CD4-positive, CD25-positive, alpha-beta regulatory T cell (primary cell): ENCODE measurements at places on chromosomes 16 and 17. TPM values are rescaled to one million over a fixed set of nuclear protein-coding genes. Genes with fewer than 3 reads are reported as not detected.
A peak's percentile ranks its signal among the peaks of the same experiment; 100 is the strongest.

Gene TEKT5
- not detected for total RNA-seq

GRCh38 chr17:29617481-29618271 lies 5.0 kb downstream of the CORO6 start:
- DNase-seq: peak; percentile 82

DNA sequence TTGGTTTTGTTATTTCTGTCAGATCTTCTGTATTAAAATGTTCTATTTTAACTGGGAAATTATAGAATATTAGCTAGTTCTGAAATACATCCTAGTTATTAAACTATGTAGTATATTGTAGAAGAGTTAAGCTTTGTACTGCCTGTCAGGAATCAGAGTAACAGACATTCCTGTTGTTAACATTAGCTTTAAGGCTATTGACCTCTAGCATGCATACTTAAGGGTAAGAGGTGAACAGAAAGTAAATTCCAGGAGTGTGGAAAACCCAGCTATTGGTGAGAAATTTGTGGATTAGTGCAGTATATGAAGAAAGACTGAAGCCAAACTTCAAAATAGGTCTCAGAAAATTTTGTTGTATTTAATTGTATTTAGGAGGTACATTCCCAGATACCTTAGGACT lies 111.3 kb downstream of the CHD9 start:
- no peak for DNase-seq

GRCh38 chr16:47258874-47259461 lies 115.2 kb upstream of the NETO2 start:
- peak; percentile 47 for DNase-seq

- no peak for DNase-seq
Observed at GRCh38 chr17:76147211-76148014, 6.4 kb upstream of the FOXJ1 start.

GRCh38 chr16:88074041-88074440 lies 122.8 kb downstream of the BANP start:
- DNase-seq: no peak

DNA sequence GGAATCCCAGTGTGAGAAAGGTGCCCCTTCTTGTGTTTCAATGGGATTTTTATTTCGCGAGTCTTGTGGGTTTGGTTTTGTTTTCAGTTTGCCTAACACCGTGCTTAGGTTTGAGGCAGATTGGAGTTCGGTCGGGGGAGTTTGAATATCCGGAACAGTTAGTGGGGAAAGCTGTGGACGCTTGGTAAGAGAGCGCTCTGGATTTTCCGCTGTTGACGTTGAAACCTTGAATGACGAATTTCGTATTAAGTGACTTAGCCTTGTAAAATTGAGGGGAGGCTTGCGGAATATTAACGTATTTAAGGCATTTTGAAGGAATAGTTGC lies 567 bp downstream of the UBB start:
- no peak for DNase-seq

Gene KRTAP1-1
- total RNA-seq: not detected

GRCh38 chr16:30068333-30068732 lies 2.8 kb downstream of the ALDOA start:
- no peak for DNase-seq

Gene FNDC8
- total RNA-seq: not detected

- DNase-seq: no peak
Observed at GRCh38 chr17:41986634-41987033, 20.0 kb downstream of the CNP start.

Gene LPO
- 0.15 TPM for total RNA-seq

GRCh38 chr17:76772842-76773525 lies 35.1 kb downstream of the MFSD11 start:
- peak; percentile 61 for DNase-seq

DNA sequence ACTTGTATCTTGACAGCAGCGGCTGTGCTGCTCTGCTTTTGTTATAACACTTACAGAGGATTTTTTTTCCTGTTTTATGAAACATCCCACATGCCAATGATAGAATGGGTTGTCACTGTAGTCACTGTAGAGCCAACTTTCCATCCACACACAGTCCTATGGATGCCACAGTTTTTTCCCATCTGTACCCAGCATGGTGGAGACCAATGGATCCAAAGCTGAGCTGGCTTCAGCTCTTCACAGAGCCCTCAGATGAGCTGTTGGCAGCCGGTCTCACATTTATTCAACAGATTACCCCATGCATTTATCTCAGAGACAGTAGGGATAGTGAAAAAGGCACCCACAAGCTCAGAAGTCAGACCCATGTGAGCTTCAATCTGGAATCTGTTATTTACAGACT lies 91.4 kb upstream of the CACNG5 start:
- no peak for DNase-seq

- DNase-seq: peak; percentile 60
Observed at GRCh38 chr16:11258553-11259492, 2.8 kb upstream of the SOCS1 start.

DNA sequence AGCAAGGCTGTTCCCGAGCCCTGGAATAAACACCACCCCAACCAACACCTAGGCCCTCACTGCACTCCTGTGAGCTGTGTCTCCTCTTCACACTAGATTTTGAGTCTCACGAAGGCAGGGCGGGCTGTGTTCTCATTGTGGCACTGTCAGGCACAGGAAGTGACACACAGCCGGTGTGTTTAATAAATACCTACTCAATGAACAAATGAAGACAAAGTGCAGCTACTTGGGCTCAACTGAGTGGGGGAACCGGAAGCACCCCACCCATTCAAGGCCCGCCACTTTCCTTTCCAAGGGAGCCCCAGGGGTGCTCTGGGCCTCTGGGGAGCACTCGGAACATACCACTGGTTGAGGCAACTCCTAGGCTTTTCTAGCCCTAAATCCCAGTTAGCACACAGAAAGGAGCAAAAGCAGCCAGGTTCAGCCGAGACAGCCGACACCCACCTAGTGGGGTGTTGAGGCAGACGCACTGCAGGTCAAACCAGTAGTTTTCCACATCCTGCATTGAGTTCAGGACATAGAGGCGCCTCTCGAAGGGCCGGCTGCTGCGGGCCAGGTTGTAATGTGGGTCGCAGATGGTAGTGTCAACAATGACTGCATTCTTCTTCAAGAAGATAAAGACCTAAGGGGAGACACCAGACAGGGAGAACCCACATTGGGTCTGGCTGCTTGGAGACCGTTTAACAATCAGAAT lies 57.7 kb downstream of the GTF3C1 start:
- DNase-seq: no peak

DNA sequence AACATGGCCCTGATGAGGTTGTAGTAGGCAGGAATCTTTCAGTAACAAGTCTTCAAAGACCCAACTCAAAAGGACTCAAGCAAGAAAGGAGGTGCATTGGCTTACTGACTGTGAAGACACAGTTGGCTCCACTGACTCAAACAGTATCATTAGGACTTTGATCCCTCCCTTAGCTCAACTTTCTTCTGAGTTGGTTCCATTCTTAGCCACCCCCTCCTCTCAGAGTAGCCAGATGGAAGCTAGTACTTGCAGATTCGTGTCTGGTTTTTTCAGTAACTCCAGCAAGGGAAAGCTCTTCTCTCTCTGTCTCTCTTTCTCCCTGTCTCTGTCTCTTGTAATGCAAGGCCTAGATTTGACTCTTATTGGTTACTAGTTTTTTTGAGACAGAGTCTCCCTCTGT lies 5.0 kb upstream of the MAPK3 start:
- DNase-seq: no peak

DNA sequence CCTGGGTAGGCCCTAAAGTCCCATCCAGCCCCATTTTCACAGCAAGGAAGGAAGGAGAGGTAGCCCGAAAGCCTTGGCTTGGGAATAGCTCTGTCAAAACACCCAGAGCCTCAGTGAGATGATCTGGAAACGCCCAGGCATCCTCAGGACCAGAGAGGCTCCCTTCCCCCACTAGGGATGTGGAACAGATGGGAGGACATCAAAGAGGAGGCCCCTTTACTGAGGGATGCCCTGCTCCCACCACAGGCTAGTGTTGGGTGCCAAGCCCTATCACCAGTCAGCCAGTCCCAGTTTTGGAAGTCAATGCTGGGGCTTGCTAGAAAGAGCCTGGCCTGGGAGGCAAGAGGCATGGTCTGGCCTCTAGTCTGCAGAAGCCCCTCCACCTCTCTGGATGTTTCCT lies 4.7 kb downstream of the TPPP3 start:
- DNase-seq: no peak

DNA sequence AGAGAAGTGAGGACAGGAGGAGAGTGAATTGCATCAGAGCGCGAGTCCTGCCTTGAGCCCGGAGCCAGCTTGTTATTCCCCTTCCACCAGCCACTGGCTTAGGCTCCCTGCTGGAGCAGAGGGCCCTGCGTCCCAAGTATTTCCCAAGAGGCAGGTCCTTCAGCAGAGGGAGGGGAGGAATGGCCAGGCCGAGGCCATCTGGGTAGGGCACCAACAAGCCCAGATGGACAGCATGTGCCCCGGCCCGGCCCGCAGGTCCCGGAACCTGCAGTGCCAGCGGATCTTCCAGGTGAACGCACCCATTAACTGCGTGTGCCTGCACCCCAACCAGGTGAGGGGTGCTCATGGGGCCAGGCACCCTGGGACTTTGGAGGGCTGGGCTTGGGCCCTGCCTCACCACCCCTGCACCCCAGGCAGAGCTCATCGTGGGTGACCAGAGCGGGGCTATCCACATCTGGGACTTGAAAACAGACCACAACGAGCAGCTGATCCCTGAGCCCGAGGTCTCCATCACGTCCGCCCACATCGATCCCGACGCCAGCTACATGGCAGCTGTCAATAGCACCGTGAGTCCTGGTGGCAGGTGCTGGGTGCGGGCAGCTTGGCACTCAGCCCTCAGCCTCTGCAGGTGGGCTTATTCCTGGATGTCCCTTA lies 1.7 kb downstream of the MLST8 start:
- no peak for DNase-seq
